SK-MEL-5 (cell line): ENCODE measurements at places on chromosomes 5 and 9.

DNA sequence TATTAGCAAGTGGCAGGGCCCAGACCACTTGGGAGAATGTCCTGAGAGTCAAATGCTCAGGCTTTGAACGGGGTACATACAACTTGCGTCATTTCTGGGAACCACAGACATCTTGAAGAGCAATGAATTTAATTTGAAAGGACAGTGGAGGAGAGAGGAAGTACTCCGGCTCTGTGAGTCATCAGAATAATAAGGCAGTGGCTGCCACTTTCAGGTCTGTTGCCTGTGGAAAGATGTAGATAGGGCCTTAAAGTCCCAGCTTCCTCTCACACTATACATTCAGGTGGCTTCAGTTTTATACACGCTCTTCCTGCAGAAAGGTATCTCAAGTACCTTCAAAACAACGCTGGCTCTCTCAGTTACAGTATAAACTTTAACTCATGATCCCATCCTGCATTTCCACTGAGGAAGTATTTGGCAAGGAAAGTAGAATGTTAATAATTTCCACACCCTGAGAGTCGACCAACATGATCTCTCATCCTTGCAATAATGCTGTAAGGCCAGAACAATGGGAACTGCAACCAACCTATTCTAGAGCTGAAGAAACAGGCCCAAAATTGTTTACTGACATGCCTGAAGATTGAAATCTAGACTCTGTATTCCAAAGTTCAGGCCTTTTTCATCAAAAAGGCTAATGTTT lies 6.8 kb upstream of the PRUNE2 start:
- peak; percentile 58 for DNase-seq

GRCh38 chr5:32942225-32942989 lies 231.3 kb downstream of the NPR3 start:
- DNase-seq, result peak; percentile 69

GRCh38 chr5:124956471-124957029 lies 210.1 kb upstream of the ZNF608 start:
- DNase-seq, result no peak

GRCh38 chr9:130981756-130982137 lies 27.2 kb upstream of the LAMC3 start:
- DNase-seq, result no peak

- no peak for DNase-seq
These were observed 10.8 kb upstream of the FOXD1 start for GRCh38 chr5:73459366-73459765.
